Retina (tissue), 1 donor: ENCODE measurements at places on chromosomes 16 and 17.

GRCh38 chr17:40632216-40632615 is 15.4 kb downstream of the SMARCE1 start:
- peak; percentile 74 for DNase-seq

- no peak for DNase-seq
These were observed 67.7 kb downstream of the KATNIP start for GRCh38 chr16:27617665-27618064.

DNA sequence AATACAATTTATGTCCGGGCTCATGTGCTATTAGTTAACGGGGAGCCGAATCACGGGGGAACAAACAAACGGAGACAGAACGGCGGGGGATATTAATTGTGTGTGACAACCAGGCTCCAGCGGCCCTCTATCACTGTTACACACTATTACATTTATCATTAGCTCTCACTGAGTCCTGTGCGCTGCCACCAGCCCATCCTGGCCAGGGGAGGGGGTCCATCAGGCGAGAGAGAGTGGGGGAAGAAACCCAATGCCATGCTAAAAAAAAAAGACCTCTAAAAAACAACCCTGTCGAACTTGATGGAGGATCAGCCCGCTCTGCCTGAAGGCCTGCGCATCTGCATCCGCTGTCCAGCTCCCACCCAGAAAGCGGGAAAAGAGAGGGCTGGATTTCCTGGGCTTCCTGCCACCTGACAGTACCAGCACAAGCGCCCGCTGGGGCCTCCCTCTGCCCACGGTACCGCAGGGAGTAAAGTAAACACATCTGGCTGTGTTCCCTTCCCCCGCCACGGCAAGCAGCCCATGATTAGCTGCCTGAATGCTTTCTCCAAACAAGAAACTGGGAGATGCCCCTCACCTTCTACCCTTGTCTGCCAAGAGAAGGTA is 41.7 kb downstream of the PIPOX start:
- peak; percentile 91 for DNase-seq

GRCh38 chr17:13266606-13267005 is 248.8 kb upstream of the ELAC2 start:
- DNase-seq, result no peak

DNA sequence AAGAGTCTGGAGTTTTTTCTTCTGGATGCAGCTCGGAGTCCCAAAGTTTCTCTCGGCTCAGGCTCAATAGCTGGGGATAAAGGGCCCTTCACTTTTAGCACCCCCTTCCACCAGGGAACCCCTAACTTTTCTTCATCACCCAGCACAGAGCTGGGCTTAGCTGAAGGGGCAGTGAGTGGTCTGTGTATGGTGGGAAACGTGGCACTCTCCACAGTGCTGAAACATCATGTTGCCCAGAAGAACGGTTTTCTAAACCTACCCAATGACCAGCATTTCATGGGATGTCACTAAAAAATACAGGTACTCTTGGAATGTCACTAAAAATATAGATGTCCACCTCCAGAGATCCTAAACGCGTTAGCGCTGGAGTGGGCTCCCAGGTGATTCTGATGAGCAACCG is 12.0 kb downstream of the ERN2 start:
- DNase-seq, result no peak

DNA sequence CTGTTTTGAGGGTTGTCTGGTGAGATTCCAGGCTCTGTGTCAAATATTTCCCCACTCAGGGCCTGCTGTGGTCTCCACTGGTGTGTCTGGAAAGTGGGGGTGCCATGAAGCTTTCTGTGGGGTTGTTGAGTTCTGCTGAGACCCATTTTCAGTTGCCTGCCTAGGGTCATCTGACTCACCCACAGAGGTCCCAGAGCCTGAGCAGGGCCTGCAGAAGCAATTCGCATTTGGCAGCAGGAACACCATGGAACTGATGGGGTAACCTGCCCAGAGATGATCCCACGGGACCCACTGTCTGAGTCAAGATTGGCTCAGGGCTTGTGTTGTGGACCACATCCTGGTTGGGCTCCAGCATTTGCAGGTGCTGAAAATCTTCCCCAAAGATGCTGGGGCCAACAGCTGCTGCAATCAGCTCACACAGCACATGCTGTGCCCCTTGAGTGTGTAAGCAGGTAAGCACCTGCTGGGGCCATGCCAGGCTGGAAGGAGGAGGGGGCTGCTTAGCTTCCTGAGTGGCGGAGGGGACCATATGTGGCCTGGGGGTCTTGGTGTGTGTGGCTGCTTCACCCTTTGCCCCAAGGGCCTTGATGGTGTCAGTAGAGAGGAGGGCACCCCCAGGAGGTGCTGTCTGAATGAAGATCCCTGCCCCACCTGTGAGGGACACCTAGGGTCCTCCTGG is 1726.1 kb downstream of the TP53TG3F start:
- DNase-seq, result no peak

GRCh38 chr17:37225465-37225864 is 150.3 kb upstream of the C17orf78 start:
- no peak for DNase-seq

- no peak for DNase-seq
These were observed 14.6 kb downstream of the HOXB1 start for GRCh38 chr17:48515925-48516900.

DNA sequence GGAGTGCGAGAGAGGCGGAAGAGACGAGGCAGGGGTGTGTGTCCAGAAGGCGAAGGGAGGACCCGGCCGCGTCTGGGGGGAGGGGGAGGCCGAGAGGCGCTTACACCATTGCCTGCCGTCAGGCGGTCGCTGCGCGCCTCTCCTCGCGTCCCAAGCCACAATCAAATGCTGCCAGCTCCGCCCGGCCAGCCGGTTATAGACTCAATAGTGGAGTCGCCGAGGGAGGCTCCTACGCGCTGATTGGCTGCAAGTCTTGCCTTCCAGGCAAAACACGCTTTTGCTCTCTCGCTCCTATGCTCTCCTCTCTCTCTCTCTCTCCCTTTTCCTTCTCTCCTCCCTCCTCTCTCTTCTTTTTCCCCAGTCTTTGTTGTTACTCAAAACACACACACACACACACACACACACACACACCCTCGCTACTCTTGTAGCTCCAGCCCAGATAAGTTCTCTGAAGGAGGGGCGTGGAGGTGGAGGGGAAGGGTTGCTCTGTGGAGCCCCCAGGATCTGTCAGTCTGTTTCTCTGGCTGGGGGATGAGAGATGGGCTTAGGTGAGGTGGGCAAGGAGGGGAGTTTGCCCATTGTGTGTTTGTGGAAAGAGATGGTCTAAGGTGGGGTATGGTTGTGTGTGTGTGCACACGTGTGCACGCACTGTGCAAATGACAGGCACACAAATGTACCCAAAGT is at the start of gene DLX3:
Gene DLX3, minus strand, starts transcription at position 170 of the 684 bp plus-strand sequence. CDS start 226 bp downstream, outside the sequence.
- peak; percentile 89 for DNase-seq

GRCh38 chr17:51997723-51998122 is 160.8 kb downstream of the CA10 start:
- DNase-seq, result no peak

DNA sequence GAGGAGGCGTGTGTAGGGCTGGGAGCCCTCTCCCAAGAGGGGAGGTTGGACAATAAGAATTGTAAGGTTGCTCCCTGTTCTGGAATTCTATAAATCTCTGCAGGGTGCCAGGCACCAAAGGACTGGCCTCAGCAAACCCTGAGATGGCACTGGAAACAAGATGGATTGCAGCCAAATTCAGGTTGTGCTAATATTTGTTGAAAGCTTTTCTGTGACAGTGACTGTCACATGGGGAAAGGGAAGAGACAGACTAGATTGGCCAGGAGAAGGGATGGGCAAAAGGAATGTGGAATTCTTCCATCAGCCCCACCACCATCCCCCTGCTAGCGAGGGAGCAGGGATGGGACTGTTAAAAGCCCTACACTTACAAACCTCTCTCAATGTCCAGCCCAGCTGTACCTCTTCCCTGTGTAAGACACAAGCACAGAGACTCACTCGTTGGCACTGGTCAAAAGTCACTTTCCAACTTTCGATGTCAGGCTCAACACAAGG is 62.4 kb downstream of the SOX9 start:
- no peak for DNase-seq

GRCh38 chr16:28105954-28106353 is 42.4 kb upstream of the GSG1L start:
- DNase-seq, result no peak

GRCh38 chr16:3143598-3144320 is 8.9 kb downstream of the ZNF213 start:
- DNase-seq, result no peak

GRCh38 chr17:73534209-73534909 is 109.9 kb downstream of the SDK2 start:
- no peak for DNase-seq

DNA sequence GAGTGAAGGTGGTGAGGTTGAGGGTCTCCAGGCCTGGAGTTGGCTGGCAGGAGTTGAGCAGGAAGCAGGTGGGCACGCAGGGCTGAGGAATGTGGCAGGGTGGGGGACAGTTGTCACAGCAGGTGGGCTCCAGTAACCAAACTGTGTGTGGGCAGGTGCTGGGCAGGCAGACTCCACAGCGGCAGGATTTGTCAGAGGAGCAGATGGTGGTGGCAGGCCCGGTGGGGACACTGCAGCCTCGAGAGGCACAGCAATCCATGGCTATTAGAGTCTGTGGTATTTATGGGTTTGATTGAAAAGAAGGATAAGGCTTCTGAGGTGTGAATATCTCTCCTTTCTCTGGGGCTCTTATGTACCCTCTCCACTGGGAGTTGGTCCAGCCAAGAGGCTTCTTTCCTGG is at the start of gene KRTAP3-3:
Gene KRTAP3-3, minus strand, starts transcription at position 326 of the 400 bp plus-strand sequence. Its CDS starts 67 bp downstream, at position 259.
- DNase-seq, result no peak

GRCh38 chr17:8499171-8499570 is 63.5 kb downstream of the NDEL1 start:
- no peak for DNase-seq

GRCh38 chr16:62732092-62732491 is 695.9 kb upstream of the CDH8 start:
- no peak for DNase-seq
